Sciatic nerve (tissue), 2 donors: ENCODE measurements at places on chromosomes 1 and 21.
A peak's percentile ranks its signal among the peaks of the same experiment; 100 is the strongest.

DNA sequence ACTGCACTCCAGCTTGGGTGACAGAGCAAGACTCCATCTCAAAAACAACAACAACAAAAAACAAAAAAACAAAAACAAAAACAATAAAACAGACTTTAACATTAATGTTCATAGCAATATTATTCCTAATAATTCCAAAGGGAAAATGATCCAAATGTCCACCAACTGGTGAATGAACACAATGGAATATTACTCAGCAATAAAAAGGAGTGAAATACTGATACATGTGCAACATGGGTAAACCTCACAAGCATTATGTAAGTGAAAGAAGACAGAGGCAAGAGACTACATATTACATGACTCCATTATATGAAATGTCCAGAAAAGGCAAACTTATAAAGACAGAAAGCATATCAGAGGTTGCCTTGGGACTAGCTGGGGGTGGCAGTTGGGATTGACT is 6.1 kb upstream of the TTF2 start:
- DNase-seq: no peak

DNA sequence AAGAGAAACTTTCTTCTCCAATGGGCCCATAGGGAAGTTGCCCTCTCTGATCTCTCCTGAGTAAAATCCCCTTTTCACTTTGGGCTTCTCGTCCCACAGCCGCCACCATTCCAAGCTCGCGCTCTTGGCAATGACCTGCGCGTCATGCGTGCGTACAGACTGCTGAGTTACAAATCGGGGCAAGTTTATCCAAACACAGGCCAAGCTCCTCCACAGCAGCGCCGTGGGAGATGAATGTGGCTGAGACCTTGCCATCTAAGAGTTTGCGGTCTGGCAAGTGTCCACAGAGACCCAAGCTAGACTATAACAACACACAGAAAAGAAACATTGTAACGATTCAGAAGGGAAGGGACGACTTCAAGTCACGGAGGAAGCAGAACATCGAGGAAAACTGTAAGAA is 116.3 kb upstream of the SOD1 start:
- peak; percentile 73 for DNase-seq

GRCh38 chr21:34129901-34130715 is 56.7 kb downstream of the MRPS6 start:
- DNase-seq: no peak

DNA sequence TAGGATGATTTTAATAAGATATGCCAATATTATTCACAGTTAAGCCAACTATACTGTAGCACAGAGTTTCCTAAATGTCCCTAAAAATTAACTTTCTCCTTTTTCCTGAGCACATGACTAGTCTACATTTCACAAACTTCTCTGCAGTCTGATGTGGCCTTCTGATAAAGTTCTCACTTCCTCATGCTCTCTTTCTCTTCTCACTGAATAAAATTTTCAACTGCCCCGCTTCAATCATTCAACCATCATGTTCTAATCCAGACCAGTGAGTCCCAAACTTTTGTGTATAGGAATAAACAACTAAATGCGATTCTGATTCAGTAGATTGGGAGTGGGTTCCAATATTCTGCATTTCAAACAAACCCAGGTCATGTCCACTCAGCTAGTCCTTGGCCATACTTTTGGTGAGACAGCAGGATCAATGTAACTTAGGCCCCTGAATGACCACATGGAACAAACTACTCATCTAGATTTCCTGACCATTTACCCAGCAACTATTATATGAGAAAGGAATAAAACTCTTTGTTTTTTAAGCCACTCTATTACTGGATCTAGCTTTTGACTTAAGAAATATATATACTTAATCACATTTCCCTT is 20.1 kb downstream of the TUT4 start:
- no peak for DNase-seq

GRCh38 chr21:45870421-45870820 is 111.1 kb upstream of the COL6A1 start:
- DNase-seq: peak; percentile 45

- DNase-seq: no peak
These were observed 35.8 kb upstream of the CR2 start for GRCh38 chr1:207418351-207418750.

DNA sequence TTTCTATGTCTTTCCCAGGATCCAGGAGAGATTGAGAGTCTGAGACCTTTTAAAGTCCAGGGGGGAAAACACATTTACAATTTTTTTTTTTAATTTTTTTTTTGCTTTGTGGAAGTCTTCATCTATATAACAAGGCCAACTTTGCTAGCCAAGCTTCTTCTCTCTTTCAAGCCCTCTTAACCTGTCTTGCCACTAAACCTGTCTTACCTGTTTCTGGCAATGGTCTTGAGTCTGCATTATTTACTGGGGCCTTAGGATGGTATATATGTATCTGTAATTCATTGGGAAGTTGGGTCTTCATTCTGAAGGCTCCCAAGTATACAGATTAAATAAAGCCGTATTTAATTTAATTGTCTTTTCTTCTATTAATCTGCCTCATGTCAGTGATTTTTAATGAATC is 750.9 kb upstream of the B3GALT2 start:
- DNase-seq: no peak

GRCh38 chr1:43319766-43320165 is 17.9 kb upstream of the MPL start:
- peak; percentile 30 for DNase-seq

DNA sequence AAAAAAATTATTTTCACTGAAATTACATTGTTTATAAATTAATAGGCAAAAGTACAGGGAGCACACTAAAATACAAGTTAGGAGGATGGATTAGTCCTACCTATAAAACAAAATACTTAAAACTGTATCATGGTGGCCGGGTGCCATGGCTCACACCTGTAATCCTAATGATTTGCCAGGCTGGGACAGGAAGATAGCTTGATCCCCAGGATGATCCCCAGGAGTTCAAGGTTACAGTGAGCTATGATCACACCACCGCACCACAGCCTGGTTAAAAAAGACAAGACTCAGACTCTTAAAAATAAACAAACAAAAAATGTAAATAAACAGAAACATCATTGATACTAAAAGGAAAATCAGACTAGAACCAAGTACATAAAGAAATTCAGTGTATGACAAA is 53.5 kb downstream of the ASH1L start:
- DNase-seq: no peak

- DNase-seq: peak; percentile 87
These were observed at the start of gene TUT4 for GRCh38 chr1:52552505-52553361. TSS of gene TUT4 (minus strand) at chr1:52553092. CDS start at chr1:52526280, 26,812 bp downstream.

DNA sequence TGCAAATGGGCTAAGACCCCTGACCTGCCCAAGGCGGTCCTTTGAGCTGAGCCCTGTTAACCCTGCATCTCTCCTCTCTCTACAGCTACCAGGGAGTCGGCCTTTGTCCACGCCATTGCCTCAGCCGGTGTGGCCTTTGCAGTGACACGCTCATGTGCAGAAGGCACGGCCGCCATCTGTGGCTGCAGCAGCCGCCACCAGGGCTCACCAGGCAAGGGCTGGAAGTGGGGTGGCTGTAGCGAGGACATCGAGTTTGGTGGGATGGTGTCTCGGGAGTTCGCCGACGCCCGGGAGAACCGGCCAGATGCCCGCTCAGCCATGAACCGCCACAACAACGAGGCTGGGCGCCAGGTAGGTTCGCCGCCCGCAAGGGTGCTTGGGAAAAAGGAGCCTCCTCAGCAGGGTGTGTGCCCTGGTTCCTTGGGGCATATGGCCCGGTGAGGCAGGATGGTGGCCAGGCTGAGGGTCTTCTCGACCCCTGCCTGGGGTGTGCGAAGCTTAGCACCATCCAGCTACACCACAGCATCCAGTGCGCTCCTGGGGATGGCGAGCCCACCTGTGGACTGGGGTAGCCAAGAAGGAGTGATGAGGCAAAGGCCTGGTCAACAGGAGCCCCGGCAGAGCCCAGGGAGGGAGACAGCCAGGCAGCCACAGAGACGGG is 31.8 kb upstream of the ARF1 start:
- no peak for DNase-seq

DNA sequence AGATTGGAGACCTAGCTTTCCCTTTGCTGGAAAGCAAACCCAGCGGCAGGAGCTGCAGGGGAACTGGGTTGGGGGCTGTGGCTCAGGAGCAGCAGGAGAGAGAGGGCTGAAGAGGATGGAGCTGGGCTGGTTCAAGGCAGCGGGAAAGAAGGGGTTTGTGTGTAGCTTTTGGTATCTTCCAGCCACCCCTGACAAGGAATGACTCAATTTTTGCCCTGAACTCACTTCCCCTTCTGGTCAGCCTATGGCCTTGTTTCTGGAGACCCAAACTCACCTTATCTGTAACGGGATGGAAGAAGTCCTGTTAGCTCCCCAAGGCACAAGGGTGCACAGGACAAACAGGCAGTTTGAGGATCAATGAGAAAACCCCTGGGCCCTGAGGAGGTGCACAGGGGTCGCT is 13.1 kb downstream of the C1orf115 start:
- DNase-seq: no peak

- DNase-seq: peak; percentile 86
These were observed at the start of gene LAMC1 for GRCh38 chr1:183023146-183023600. TSS of gene LAMC1 (plus strand) at chr1:183023420. CDS start at chr1:183023717, 297 bp downstream.

GRCh38 chr1:237851210-237851845 is 39.4 kb downstream of the ZP4 start:
- DNase-seq: no peak

DNA sequence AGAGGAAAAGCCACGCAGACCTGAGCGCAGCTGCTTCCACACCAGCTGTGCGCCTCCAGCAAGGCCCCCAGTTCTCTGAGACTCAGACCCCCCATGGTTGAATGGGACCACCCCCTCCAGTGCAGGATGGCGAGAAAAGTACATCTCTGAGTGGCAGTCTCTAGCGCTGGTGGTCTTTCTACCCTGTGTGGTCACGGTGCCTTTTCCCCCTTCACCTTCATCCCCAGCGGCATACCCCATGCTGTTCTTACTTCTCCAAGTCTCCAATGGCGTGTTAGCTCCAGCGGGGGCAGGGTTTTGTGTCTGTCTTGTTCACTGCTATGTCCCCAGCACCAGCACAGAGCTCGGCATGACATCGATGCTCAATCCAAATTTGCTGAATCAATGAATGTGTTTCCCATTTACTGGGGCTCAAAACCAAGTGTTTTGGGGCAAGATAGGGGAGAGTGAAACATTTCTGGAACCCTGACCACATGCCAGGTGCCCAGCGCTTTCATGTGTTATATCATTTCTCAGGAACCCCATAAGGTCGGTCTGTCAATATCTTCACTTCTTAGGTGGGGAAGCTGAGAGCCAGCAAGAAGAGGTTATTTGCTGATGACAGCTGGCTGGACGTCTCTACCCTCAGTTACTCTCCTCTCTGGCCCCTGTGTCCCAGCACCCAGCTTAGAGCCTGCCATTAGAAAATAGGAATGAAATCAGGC is 959 bp upstream of the SDC3 start:
- peak; percentile 59 for DNase-seq

DNA sequence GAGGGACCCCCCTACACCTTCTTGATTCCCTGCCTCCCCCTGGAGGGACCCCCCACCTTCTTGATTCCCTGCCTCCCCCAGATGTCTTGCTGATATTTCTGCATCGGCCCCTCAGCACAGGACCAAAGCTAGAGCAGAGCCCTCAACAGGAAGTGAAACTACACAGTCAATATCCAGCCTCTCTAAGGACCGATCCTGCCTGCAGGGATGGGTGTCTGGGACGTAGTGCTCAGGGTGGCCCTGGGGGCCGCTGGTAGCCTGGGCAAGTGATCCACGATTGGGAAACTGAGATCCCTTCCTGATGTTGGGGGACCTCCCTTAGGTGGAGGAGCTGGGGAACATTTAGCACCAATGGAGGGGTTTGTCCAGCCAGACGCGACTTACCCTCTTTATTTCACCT is 3.9 kb upstream of the LEFTY2 start:
- no peak for DNase-seq

- DNase-seq: no peak
These were observed 69.0 kb upstream of the DEPDC1 start for GRCh38 chr1:68565923-68566322.

GRCh38 chr1:27427816-27428315 is 35.4 kb downstream of the GPR3 start:
- DNase-seq: no peak

- DNase-seq: peak; percentile 65
These were observed 72.8 kb downstream of the S1PR1 start for GRCh38 chr1:101309334-101310311.

DNA sequence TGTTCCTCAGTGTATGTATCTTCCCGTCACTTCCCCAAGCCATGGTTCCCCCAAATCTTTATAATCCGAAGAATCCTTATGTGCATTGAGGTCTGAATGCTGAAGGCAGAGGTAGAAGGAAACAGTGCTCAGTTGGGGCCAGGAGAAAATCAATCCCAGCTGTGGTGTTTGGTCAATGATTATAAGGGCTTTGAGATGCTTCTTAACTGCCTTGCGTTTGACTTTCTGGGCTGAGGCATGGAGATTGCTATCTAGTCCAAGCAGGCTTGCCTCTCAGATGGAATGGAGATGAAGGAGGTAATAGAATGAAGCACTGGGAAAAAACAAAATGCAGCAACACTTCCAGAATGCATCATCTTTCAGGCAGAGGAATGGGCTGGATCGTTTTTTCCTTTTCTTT is 3.6 kb upstream of the MAP1LC3C start:
- no peak for DNase-seq

DNA sequence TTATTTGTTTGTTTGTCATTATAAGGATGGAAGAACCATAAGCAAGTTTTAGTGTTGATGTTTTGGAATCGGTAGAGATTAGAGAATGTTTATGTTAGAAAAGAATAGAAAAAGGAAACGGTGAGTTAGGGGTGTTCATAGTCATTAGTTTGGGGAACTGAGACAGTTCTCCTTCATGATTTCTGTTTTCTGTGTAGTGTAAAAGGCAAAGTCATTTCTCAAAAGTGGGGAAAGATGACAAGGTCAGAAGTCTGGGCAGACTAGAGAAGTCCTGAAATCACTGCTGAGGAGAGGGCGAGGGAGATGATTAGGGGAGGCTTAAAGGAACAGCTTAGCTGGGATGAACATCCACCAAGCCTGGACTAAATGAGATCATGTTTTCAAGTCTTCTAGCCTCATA is 498.9 kb downstream of the TTLL7 start:
- DNase-seq: no peak

- no peak for DNase-seq
These were observed 248.4 kb downstream of the DENND1B start for GRCh38 chr1:197526736-197527371.

- DNase-seq: no peak
These were observed 3.0 kb downstream of the RAB25 start for GRCh38 chr1:156063997-156064285.

DNA sequence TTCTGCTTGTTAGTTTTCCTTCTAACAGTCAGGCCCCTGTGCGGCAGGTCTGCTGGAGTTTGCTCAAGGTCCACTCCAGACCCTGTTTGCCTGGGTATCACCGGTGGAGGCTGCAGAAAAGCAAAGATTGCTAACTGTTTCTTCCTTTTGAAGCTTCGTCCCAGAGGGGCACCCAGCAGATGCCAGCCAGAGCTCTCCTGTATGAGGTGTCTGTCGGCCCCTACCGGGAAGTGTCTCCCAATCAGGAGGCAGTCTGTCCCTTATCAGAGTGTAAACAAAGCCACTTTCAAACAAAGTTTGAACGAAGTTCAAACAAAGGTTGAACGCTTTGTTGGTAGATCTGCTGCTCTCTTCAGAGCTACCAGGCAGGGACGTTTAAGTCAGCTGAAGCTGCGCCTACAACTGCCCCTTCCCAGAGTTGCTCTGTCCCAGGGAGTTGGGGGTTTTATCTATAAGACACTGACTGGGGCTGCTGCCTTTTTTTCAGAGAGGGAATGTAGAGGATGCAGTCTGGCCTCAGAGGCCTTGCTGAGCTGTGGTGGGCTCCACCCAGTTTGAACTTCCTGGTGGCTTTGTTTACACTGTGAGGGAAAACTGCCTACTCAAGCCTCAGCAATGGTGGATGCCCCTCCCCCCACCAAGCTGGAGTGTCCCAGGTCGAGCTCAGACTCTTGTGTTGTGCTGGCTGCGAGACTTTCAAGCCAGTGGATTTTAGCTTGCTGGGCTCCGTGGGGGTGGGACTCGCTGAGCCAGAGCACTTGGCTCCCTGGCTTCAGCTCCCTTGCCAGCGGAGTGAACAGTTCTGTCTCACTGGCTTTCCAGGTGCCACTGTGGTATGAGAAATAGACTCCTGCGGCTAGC is 401.8 kb downstream of the SRGAP2C start:
- DNase-seq: peak; percentile 46
